ENCODE measurements at places on chromosomes 4 and X. TPM values are rescaled to one million over a fixed set of nuclear protein-coding genes. Genes with fewer than 3 reads are reported as not detected.

GRCh38 chr4:8608714-8609391 is 16.3 kb downstream of the CPZ start:
- no peak for DNase-seq

DNA sequence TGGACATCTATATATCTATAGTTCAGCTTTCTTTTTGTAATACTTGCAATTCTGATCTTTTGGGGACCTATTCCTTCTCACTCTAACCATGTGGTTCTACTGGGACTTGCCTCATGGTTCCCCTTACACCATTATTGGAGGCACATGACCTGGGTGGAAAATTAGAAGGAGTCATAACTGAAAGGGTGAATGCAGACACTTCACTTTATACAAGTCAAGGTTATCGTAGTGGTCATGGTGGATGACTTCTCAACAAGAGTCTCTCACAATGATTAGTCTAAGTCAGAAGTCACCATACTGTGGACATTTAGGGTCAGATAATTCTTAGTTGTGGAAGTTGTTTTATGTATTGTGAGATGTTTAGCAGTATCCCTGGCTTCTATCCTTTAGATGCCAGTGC is 10.5 kb upstream of the EIF4E start:
- DNase-seq, result no peak

DNA sequence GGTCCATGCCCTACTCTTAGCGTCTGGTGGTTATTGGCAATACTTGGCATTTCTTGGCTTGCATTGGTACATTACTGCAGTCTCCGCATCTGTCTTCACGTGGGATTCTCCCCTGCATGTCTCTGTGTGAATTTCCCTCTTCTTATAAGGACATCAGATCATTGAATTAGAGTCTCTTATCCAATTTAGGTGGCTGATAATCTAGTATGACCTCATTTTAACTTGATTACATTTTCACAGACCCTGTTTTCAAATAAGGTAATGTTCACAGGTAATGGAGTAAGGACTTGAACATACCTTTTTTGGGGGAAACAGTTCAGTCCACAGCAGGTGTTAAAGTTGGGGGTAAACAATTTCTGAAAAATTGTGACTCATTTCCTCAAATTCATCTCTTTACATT is 16.6 kb downstream of the KIAA0232 start:
- DNase-seq, result no peak

DNA sequence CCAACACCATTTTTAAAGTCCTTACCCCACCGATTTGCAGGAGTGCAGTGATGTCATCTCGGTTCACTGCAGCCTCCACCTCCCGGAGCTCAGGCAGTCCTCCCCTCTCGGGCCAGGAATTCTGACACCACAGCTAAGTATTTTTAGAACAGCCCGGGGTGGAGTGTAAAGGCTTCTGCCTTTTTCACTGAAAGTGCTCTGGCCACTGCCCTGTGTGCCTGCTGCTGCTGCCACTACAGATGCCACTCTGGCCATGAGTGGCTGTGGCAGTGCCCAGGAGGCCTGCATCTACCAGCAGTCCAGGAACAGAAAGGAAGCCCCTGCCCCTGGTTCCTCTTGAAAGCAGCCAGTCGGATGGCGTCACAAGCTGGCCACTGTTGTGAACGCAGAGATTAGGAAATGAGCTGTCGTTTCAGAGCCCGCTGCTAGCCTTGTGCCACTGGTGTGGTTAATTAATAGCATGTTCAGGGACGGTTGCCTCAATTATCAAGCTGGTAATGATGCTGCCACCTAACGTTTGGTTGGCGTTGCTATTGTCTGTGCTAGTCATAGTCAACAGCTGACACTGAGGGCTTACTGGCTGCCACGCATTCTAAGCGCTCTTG is 23.6 kb upstream of the TBC1D14 start:
- DNase-seq, result no peak

The RNF212 gene
- 7.7 TPM for total RNA-seq

The SMS gene
- 25.8 TPM for total RNA-seq

The MID1 gene
- total RNA-seq, result not detected

- DNase-seq, result no peak
These were observed 936 bp upstream of the PGK1 start for GRCh38 chrX:78103001-78103622.

DNA sequence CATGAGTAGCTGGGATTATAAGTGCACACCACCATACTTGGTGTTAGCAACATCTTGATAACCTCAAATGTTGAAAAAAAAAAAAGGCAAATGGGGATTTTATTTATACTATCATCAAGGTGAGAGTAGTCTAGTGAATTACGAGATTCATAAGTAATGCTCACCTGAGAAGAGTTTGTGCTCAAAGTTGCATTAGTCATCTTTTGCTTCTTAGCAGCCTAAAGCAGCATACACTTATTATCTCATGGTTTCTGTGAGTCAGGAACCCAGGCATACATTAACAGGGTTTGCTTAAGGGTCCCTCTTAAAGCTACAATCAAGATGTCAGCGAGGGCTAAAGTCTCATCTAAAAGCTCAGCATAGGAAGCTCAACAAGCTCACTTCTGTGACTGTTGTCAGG is 8.2 kb upstream of the EXOSC9 start:
- no peak for DNase-seq

GRCh38 chr4:99891351-99891750 is 2.9 kb downstream of the LAMTOR3 start:
- no peak for DNase-seq

- no peak for DNase-seq
These were observed 93.2 kb upstream of the AP1S2 start for GRCh38 chrX:15947648-15948317.

- no peak for DNase-seq
These were observed 23.9 kb downstream of the DCUN1D4 start for GRCh38 chr4:51866835-51867234.

DNA sequence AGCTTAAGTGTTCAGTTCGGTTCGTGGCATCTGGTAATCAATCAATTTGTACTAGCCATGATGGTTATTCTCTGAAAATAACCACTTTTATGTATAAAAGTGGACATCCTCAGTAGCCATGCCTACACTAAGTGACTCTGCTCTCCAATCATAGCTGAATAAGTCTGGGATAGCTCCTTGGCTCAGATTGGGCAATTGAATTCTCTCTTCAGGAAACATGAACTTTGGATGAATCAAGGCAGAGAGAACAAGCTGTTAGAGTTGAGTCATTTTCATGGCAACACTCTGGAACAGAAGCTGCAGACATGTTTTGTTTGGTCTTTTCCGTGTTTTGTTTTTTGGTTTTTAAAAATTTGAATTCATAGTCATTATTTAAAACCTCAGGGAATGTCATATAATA is 66.8 kb upstream of the TMEM164 start:
- no peak for DNase-seq

The TMEM31 gene
- not detected for total RNA-seq

GRCh38 chrX:120301960-120302359 is 9.3 kb downstream of the TMEM255A start:
- no peak for DNase-seq

DNA sequence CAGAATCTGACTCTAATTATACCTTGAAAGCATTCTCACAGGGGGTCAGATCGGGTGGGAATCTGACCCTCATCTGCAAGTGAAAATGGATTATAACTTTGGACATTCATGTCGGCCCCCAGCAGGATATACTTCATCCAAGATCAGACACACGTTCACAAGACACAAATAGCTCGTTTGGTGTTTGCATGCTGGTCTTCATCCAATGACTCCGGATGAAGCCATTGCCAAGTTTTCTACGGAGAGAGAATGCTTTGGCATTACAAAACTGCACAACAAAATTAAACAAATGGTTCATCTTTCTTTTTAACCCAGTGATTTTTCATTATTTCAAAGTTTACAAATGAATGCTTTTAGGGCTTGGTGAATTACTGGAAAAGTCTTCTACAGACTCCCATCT is 105.5 kb downstream of the MID1 start:
- no peak for DNase-seq

DNA sequence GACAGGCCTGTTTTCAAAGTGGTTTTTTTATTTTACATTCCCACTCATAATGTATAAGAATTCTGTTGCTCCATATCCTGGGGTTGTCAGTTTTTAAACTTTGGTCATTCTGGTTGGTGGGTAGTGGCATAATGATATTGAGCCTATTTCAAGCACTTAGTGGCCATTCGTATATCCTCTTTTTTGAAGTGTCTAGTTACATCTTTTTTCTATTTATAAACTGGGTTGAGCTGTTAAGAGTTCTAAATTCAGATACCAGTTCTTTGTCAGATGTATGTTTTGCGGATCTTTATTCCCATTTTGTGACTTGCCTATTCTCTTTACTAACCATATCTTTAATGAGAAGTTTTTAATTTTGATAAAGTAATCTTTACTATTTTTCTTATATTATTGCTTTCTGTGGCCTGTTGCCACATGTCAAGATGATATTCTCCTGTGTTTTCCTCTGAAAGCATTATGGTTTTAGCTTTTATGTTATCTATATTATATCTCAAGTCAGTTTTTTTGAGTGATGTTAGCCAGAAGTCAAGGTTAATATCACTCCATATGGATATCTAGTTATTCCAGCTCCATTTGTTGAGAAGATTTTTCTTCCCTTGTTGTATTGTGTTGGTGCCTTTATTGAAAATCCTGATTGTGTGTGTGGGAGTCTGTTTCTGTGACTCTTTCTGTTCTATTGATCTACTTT is 110.9 kb downstream of the FHIP1A start:
- DNase-seq, result no peak

The SPOCK3 gene
- not detected for total RNA-seq

The SFRP2 gene
- not detected for total RNA-seq

DNA sequence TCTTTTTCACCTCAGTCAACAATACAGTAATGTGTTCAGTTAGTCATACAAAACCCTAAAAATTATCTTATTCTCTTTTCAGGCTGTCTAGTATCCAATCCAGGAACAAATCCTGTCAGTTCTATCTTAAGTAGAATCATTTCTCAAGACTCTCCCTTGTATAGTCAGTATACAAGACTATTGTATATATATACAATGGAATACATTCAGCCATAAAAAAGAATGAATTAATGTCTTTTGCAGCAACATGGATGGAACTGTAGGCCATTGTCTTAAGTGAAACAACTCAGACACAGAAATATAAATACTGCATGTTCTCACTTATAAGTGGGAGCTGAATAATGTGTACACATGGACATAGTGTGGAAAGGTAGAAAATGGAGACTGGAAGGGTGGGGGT is 501.2 kb upstream of the ATOH1 start:
- DNase-seq, result no peak

The F8A3 gene
- total RNA-seq, result 9.7 TPM

DNA sequence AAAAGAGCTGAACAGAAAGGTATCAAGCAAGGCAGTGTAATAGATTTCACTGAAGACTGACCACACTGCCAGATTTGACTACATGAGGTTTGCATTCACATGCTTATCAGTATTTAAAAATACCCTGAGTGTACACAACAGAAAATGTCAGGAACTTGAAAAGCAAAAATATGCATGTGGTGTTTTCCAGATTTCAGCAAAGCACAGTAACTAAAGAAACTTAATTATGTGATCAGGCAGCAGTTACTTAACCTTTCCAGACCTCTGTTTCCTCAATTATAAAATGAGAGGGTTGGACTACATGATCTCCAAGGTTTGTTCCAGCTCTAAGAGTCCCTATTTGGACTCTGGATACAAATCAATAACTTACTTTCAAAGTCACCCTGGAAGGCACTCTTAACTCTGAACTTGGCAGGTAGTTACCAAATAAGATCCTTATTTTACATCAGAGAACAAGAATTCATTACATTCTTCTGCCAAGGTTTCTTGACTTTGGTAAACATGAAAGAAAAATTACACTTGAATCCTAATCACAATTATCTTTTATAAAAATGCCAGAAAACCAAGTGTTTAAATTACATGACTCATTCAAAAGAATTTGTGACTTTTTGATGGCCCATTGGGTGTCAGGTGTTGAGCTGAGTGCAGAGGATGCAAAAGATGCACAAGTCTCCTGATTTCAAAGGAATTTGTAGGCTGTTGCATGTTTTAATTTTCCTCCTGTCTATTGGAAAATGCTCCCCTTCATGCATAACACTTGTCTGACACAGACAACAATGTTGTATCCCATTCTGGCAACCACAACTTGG is 241.6 kb downstream of the MGST2 start:
- no peak for DNase-seq

The PNCK gene
- total RNA-seq, result not detected

The BTC gene
- total RNA-seq, result not detected

DNA sequence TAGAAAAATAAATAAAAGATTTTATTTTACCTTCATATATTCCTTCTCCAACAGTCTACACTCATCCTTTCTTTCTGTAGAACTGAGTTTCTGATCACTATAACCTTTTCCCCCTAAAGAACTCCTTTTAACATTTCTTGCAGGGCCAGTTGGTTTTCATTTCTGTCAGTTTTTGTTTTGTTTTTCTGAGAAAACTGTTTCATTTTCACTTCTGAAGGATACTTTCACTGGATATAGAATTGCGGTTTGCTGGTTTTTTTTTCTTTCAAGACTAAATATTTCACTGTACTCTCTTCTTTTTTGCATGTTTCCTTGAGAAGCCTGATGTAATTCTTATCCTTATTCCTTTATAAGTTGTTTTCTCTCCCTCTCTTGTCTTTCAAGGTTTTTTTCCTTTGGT is 90.4 kb upstream of the EOLA2 start:
- DNase-seq, result no peak

The RAP2C gene
- total RNA-seq, result 29.5 TPM

DNA sequence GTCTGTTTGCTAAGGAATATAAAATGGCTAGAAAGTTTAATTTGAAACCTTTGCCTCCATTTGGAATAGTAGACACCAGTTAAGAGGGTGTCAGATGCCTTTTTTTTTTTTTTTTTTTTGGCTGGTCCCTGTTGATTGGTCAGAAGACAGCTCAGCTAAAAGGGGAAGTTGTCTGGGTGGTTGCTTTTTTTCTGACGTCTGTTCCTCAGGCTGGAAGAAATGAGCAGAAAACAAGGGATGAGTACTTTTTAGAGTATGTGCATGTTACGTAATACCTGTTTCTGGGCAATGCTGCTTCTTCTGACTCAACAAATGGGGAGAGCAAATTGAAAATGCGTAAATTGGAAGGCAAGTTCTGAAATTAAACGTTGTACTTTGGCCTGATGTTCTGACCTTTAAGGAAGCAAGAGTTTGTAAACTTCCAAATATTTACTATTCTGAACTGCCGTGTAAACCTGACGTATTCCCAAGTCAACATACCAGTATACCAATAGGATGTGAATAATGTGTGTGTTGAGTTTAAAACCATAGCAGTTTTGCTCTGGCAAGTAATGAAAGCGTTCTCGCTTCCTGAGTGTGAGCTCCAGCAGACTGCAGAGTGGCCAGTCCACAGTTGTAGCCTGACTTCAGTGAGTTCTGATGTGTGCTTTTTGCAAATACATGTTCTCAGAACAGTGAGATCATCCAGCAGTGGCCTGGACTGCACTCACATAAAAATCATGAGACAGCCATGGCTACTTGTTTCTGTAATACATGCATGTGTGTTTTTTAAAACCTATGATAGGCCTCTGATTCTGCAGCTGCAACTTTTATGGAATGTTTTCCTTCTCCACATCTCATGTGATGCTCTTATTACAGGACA is 1.7 kb downstream of the SAT1 start:
- DNase-seq, result no peak

GRCh38 chrX:38750551-38750950 is 50.7 kb upstream of the MID1IP1 start:
- DNase-seq, result no peak

The TRIM61 gene
- total RNA-seq, result 2.6 TPM

The CT55 gene
- not detected for total RNA-seq

All from naive thymus-derived CD8-positive, alpha-beta T cell (primary cell).